ENCODE measurements at places on chromosomes 3 and 15. TPM values are rescaled to one million over a fixed set of nuclear protein-coding genes. Genes with fewer than 3 reads are reported as not detected.

Gene ITIH4
- 0.40 TPM for total RNA-seq

- DNase-seq, result no peak
Observed at GRCh38 chr3:196666001-196666867, 26.7 kb downstream of the NRROS start.

GRCh38 chr3:176739159-176739558 is 458.1 kb downstream of the TBL1XR1 start:
- DNase-seq, result no peak

Gene WDR72
- total RNA-seq, result not detected

- DNase-seq, result no peak
Observed at GRCh38 chr15:63006032-63006878, 36.3 kb upstream of the TPM1 start.

GRCh38 chr3:189457201-189457607 is 174.0 kb upstream of the TP63 start:
- DNase-seq, result no peak

Gene IRAK2
- total RNA-seq, result 27.0 TPM

DNA sequence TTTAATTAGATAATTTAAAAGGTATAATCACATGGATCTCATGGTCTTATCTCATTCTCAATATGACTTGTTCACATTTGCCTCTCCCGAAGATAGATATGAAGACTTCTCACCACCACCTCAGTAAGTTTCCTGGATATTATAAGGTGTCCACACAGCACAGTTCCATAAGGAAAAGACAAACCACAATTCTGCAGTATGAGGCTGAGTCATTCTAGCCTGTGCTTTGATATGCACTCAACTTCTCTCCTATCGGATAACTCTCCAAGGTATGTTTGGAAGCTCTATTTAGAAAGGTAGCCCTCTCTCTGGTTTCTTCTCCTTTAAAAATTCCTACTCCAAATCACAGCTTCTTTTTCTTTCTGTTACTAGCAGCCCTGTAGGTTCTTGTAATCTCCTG is 612.8 kb downstream of the ZPLD1 start:
- DNase-seq, result no peak

Gene EPHA6
- not detected for total RNA-seq

DNA sequence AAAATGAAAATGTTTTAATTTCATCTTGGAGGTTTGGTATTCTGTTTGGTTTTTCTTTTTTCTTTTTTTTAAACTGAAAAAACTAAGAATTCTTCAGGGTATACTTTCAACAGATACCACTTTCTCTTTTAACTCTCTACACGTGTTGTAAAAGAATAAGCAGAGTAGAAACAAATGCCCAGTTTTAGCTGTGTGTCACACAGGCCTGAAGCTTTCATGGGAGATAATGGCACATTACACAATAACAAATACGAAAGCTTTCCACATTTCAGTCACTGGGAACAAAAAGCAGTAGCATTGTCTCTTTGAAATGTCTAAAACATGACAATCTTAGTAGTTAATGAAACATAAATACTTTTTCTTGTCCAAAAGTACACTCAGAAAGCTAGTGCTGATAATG is 818.5 kb downstream of the TBL1XR1 start:
- no peak for DNase-seq

DNA sequence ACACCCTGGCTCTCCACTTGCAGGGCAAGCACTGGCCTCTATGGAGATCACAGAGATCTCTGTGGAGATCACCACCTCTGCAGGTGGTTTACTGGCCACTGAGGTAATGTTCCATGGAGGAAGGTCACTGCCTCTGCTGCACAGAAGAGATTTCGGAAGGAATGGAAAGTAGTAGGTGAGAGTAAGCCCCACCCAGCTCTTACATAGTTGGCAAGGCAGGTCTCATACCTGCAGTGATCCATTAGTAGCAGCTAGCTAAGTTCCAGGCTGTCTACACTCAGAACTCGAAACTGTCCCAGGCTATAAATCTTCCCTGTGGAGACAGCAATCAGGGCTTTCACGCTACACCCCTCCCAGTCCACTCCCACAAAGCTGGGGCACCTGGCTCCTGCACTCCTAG is 194.3 kb upstream of the MANF start:
- no peak for DNase-seq

Gene P2RY14
- total RNA-seq, result not detected

DNA sequence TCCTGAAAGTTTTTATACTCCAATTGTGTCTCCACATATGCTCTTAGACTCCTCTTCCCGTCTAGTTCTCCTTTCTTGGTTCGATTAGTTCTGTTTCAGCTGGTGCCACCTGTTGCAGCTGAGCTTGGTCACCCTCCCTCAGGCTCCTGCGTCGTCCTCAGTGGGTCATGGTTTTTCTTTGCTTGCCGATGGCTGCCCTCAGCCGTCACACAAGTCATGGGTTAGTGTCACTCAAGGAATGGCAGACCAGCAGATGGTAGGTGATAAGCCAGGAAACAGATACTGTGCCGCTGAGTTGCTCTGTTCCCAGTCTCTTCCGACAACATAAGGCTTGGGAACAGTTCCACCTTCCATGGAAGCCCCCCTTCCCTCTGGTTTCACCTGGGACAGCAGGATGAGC is 109.9 kb downstream of the IGF1R start:
- DNase-seq, result no peak

DNA sequence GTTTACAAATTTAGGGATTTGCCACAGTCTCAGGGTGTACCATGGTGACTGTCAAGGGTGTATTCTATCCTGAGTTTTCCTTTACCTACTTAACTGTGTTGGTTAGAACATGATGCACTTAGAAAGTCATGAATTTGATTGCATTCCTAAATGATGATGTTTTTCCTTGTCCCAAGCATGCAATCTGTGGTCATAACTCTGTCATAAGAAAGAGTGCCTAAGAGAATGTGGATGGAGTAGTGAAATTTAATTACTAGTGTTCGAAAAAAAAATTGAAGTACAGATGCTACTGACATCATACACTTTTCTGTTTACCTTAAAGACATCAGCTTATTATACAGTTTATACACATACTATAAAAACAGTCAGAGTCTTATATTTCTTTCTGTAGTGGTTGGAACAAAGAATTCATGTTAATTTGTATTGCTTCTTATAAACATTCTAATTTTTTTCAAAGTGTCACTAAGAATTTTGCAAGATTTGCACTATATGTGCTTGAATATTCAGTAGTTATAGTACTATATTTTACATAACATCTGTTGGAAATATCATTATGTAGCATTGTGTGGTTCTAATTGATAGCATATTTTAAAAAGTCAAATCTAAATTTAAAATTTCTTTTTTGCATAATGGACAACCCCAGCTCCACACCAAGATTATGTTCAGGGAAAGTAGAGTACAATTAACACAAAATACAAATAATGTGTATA is 231.3 kb upstream of the KCNMB2 start:
- peak; percentile 28 for DNase-seq

Gene C3orf85
- total RNA-seq, result not detected

Gene SLC24A5
- under 0.01 TPM for total RNA-seq

Gene SSUH2
- not detected for total RNA-seq

Gene PARP9
- 12.2 TPM for total RNA-seq

Data from lung microvascular endothelial cell (primary cell).